ENCODE measurements at places on chromosomes 2 and 18.

DNA sequence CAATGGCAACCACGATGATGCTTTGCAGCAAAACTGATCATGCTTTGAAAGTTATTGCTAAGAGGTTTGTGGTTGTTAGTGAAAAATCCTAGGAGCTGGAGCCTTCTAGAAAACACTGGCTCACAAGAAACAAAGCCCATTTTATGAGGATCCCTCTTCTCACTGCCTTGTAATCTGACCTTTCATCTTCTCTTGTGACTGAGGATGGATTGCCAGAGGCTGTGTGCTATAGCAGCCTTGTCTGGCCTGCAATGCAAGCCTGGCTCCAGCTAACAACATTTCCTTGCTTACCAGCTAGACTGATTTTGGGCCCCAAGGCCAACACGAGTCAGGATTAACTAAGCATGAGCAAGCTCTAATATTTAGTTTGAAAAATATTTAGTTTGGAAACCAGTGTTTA lies 13.1 kb downstream of the PIEZO2 start:
- DNase-seq: no peak

- DNase-seq: no peak
Measured at GRCh38 chr2:234468503-234468902, 28.4 kb downstream of the ARL4C start.

DNA sequence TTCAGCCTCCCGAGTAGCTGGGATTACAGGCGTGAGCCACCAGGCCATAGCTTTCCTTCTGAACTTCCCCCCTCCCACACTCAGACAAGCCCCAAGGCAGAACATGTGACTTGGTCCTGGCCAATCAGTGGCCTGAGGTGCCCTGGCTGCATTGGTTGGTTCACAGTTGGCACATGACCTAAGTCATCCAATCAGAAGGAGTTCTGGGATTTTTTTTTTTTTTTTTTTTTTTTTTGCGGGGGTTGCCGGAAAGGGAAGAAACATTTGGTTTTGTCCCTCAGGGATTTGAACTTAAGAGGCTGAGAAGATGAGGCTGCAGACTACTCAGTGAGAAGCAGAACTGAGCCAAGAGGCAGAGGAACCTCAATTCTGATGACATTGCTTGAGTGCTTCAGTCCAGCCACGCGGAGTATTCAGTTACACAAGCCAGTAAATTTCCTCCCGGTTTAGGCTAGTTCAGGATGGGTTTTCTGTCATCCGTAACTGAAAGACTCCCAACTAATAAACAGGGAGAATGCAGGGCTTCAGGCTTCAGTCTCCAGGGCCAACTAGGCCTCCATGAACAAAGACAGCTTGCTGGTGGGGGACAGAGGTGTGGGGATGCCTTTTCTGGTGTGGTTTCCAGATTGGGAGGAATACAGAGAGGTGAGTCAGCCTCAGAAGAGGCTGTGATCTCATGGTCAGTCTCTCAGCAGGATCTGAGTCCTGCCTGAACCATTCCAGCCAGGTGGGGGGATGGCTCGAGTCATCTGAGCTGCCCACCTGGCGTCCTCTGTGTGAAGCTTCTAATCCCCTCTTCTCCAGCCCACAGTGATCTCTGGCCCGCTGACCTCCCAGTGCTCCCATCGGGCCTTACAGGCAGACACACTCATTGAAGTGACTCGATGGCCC lies 9.2 kb downstream of the PTMA start:
- DNase-seq: peak; percentile 74

- no peak for DNase-seq
Measured at GRCh38 chr18:76252880-76253279, 242.2 kb downstream of the ZNF516 start.

DNA sequence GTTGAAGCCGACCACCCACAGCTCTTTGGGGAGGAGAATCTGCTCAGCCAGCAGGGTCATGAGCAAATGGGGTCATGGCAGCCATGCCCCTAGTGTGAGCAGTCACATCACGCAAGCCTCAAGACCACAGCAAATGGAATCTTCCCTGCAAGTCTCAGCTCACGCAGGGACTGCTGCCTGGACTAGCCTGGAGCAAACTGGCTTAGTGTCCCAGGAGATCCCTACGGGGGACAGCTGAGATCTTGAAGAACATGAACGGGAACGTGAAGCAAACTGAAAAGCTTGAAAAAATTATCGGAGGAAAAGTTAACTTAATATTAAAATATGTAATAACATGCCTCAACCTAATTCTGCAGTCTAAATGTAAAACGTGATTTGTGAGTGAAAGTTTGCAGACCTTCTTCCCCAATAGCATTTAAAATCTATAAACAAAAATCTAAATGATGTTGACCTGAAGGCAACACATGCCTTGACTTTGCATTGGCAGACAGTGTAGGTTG lies 118.4 kb downstream of the FAM124B start:
- no peak for DNase-seq

DNA sequence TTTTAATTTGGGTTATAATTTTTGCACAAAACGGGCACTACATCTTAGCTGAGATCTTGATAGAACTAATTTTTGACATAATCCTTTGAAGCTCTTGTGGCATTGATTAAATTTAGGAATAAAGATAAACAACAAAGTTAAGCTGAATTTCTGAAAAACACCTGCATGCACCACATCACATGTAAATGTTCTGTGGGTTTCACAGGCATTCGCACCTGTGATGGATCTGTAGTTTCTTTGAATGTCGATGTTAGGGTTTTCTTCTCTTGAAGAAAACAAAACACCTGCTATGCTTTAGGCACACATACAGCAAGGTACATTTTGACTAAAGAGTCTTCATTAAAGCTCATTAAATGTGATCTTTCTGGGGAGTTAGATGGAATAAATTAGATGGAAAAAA lies 60.3 kb downstream of the RPIA start:
- DNase-seq: no peak

GRCh38 chr2:47243596-47244323 lies 88.7 kb upstream of the STPG4 start:
- DNase-seq: no peak

DNA sequence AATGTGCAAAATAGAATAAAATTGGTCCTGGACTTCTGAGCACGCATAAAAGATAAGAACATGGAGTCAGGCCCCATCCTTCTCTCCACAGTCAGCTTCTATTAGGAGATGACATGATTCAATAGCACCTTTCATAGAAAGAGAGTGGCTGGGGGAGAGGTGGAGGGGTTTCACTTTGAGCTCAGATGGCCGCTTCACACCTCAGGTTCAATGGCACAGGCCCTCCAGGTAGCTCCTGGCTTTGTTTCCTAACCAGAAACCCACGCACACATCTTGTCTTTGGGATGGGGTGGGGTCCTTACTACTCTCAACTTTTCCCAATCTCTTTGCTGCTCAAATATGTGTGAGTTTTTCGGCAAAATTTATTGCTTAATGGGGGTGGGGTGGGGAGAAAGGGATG lies 332.3 kb downstream of the CLIP4 start:
- no peak for DNase-seq

DNA sequence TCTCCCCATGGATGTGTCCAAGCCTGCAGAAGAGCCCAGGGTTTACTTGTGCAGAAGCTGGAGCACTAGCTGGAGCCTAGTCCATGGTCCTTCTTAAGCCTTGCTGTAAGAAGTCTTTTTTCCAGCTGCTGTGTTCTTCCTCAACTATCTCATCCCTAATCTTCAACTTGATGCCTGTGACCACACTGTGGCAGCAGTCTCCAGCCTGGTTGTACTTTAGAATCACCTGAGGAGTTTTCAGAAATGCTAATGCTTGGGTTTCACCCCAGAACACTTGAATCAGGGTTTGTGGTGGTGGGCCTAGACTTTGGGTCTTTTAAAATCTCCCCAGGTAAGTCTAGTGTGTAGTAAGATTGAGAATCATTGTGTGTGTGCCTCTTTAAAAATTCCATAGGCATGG lies 173.6 kb downstream of the ADCYAP1 start:
- no peak for DNase-seq

DNA sequence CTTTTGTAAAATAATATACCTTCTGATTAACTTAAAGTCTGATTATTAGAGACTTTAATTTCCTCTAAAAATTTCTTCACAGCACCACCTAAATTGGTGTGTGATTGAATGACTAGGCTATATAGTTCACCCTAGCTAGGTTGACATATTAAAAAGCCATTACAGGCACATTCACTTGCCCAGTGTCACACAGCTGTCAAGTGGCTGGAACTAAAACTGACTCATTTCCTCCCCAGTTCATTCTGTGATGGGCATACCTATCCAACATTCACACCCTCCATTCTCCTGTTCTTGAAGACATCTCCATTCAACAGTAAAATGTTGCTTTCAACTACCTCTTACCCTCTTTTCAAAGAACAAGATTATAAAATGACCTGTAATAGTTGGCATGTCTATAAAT lies 334.5 kb downstream of the ARHGAP15 start:
- no peak for DNase-seq

- no peak for DNase-seq
Measured at GRCh38 chr18:55552526-55553189, 35.3 kb downstream of the TCF4 start.

GRCh38 chr2:25279091-25279651 lies 62.6 kb downstream of the DNMT3A start:
- DNase-seq: peak; percentile 87

- no peak for DNase-seq
Measured at GRCh38 chr18:8997634-8998033, 104.9 kb upstream of the NDUFV2 start.

DNA sequence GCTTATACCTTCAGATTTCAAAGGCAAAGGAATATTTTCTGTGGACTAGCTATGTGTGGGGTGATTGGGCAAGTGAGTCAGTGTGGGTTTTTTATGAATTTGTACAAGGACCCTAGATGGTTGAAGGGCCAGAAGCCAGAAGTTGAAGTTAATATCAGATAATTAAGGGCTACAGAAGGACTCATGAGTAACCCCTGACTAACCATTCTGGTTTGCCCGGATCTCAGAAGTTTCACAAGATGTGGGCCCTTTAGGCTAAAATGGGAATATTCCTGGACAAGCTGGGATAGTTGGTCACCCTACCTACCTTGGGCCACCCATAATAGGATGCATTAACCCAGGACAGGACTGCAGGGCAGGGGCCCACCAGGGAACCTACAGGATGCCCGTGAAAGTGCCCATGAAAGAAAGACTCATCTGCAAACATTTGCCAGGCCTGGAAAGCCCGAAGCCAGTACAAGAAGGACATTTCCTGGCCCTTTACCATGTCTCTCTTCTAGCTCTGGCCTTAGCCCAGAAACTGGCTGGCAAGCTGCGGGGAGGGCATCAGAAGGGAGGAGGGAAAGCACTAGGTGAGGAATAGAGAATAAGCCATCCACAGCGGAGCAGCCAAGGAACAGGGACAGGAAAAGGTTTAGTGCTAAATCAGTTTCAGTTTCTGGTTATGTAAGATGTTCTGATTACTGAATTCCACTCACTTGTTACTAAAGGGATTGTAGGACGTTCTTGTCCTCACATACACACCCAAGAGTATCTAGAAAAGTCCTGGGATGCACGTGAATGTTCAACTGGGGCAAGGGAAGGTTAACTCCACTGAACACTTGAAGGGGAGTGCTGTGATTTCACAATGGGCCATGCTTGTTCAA lies 33.6 kb downstream of the GCG start:
- DNase-seq: no peak

DNA sequence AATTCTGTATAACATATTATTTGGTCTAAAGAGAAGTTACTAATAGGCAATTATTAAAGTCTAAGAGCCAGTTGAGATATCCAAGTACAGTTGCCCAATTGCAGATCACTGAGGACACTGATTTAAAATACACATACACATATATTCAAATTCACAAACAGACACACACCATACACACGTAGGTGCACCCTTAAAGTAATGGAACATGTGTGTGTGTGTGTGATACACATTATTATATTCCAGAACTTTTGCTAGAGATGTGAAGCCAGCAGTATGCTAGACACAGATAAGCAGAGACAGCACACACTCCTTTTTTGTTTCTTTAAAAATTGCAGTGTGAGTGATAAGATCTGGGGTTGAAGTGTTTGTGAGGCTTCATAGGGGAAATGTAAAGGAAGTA lies 292.5 kb downstream of the CNTNAP5 start:
- DNase-seq: no peak

- no peak for DNase-seq
Measured at GRCh38 chr2:46230115-46230571, 67.1 kb upstream of the EPAS1 start.

GRCh38 chr2:119772128-119772527 lies 12.4 kb downstream of the PTPN4 start:
- no peak for DNase-seq

DNA sequence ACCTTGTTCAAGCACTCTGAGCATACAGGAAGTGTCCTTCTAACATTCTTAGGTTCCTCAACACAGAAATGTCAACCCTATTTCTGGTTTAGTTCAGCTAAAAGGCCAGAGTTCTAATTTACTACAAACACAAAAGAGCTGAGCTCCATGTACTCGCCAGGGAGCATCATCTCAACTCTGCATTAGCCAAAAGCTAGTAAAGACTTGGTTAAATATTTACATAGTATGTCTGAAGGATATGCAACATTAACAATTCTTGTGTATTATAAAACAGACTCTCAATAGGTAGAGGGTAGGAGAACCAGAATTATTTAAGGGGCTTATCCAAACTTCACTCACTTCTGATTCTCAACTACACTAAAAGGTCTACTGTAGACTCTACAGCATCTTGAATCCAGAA lies 154.6 kb downstream of the THADA start:
- DNase-seq: no peak

DNA sequence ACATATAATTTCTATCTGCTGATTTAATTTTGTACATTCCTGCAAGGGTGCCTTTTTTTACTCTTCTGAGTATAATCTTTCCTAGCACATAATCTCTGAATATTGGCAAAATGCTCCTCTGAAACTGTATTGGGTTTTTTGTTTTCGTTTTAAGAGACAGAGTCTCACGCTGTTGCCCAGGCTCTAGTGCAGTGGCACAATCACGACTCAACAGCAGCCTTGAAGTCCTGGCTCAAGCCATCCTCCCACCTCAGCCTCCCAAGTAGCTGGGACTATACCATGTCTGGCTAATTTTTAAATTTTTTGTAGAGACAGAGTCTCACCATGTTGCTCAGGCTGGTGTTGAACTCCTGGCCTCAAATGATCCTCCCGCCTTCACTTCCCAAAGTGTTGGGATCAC lies 104.9 kb downstream of the SPTBN1 start:
- DNase-seq: no peak

- DNase-seq: no peak
Measured at GRCh38 chr18:36128907-36129299, 237 bp downstream of the SLC39A6 start.

GRCh38 chr2:161337247-161337646 lies 29.0 kb downstream of the PSMD14 start:
- DNase-seq: no peak

Measured in GM13977 (cell line).